ENCODE measurements at places on chromosomes 12 and 14.

- no peak for DNase-seq
Observed at GRCh38 chr14:61683108-61683507, 12.2 kb upstream of the HIF1A start.

DNA sequence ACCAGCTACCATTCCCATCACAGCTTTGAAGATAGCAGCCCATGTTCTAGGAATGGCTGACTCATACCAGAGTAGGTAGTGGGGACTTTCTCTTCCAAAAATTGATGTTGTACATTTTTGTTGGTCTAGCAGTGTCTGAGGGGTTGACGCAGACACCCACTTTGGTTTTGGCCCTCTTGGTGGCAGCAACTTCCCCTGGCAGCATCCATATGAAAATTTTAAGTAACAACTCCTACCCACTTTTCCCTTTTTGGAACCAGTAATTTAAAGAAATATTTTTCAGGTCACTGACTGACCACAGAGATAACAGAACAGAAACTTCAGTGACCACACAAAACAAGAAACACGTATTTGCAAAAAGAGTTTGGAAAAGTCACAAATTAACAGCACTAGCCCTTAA lies 162.0 kb upstream of the TMCC3 start:
- DNase-seq, result no peak

DNA sequence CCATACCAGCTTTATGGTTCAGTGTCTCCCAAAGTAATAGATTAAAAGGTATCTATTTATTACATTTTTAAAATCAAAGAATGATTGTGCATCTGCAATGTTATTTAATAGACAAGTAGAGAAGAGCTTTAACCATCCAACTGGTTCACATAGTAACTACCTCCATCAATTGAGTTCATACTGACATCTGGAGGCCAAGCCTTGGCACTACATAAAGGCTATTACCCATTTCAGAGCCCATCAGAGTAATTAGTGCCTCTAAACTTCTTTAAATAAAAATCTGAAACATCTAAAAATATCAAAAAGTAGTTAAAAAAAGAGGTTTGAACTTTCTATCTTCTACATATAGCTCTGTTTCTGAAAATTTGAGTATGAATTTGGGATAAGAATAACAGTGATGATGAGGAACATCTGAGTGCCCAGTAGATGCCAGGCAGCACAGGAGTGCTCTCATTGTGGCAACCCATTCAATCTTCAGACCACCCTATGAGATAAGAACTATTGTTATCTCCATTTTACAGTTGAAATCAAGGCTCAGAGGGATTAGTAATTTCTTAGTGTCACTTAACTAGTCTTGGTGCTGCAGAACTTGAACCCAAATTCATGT lies 132.9 kb upstream of the DAAM1 start:
- DNase-seq, result peak; percentile 60

- peak; percentile 88 for DNase-seq
Observed at GRCh38 chr12:6996040-6996441, 22.2 kb downstream of the LPCAT3 start.

DNA sequence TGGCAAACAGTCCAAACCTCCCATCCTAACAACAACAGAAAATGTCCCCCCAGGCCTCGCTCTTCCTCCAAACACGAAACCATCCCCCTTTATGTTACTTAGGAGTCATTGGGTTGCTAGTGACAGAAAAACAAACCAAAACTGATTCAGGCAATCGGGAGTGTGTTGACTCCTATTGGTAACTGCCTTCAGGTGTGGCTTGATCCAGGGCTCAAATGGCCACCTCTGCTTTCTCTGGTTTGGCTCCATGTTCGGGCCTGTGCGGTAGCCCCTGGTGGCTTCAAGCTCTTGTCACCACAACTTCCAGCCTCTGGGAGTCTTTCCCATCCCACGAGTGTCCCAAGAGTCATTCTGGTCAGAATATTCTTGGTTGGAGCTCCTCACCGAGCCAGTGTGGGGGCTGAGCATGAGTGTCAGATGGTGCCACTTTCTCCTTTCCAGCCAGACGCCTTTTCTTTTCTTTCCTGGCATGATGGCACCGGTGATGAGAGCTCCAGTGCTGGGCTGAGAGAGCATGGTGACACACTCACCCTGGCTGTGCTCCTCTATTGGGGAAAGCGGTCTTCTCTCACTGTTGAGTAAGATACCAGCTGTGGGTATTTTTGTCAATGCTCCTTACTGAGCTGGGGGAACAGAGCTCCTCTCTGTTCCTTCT lies 38.6 kb downstream of the NOC4L start:
- no peak for DNase-seq

DNA sequence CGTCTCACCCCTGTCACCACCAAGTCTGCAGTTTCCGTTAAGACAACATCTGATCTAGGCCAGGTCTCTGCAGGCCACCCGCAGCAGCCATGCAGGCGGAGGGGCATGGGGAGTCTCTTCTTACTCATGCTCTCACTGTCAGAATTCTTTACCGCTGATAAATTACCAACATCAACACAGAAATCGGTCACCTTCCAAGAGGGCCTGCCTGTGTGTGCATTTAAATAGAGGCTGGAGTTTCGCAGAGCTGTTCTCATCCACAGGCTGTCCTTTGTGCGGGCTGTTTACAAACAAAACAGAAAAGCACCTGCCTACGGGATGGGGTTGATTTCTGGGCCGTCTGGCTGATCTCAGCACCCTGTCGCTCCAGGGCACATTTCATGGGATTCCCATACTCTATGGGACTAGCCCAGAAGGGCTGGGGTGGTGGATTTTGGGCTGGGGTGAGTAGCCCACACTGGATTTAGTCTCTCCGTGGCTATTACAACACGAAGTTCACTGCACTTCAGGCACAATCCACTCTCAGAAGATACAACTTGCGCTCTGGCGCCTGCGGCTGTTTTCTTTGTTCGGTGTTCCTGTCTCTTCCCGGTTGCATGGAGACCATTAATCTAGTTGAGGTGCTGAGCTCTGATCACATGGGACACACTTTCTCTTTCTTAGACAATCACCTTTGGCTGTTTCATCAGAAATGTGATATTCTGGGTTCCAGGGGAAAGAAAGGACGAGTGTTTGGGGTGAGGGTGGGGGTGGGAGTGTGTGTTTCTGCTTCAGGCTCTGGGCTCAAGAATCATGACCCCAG lies 331.1 kb downstream of the GLT1D1 start:
- no peak for DNase-seq

DNA sequence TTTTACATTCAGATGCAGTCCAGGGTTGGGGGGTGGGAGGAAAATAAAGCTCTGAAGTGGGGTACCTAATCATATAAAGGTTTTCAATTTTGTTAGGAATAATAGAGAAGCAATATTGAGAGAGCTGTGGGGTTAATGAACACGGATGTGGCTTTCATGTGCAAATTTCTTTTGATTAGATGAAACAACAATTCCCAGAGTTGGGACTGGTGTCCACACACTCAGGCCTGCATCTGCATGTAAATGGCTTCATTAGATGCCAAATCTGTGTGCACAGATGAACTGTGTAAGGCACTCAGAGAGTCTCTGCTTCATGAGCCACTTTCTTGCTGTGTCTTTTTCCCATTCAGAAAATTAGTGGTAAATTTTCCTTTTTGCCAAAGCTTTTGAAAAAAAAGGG lies 377.1 kb upstream of the NOVA1 start:
- no peak for DNase-seq

GRCh38 chr14:56794088-56794556 lies 16.2 kb downstream of the OTX2 start:
- no peak for DNase-seq

GRCh38 chr12:131773582-131774221 lies 54.5 kb upstream of the MMP17 start:
- no peak for DNase-seq

GRCh38 chr12:46468160-46468559 lies 95.6 kb upstream of the SLC38A2 start:
- DNase-seq, result peak; percentile 85

DNA sequence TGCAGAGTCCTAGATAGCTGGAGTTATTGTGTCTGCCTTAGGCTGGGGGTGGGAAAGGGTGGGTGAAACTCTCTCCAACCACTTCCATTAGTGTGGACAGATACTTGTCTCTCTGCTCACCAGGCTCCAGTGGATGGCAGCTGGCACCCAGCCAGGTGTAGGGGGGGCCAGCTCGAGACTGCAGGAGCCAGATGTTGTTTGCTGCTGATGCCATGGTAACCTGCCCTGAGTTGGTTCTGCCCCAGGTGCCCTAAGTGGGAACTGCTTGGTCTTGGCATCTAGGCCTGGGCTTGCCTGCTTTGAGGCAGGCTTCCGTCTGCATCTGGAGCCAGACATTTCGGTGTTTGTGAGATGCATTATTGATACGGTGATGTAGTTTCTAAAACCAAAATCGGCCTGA lies 82.2 kb downstream of the ADCK1 start:
- peak; percentile 23 for DNase-seq

GRCh38 chr14:24307156-24307574 lies 612 bp downstream of the CIDEB start:
- no peak for DNase-seq

GRCh38 chr12:89859508-89860220 lies 151.0 kb upstream of the ATP2B1 start:
- DNase-seq, result no peak

GRCh38 chr14:105069871-105070759 lies 4.9 kb upstream of the GPR132 start:
- DNase-seq, result no peak

GRCh38 chr14:73758392-73759182 lies 44.4 kb upstream of the PNMA1 start:
- DNase-seq, result peak; percentile 76

- DNase-seq, result no peak
Observed at GRCh38 chr14:97762386-97762785, 965.2 kb downstream of the VRK1 start.

DNA sequence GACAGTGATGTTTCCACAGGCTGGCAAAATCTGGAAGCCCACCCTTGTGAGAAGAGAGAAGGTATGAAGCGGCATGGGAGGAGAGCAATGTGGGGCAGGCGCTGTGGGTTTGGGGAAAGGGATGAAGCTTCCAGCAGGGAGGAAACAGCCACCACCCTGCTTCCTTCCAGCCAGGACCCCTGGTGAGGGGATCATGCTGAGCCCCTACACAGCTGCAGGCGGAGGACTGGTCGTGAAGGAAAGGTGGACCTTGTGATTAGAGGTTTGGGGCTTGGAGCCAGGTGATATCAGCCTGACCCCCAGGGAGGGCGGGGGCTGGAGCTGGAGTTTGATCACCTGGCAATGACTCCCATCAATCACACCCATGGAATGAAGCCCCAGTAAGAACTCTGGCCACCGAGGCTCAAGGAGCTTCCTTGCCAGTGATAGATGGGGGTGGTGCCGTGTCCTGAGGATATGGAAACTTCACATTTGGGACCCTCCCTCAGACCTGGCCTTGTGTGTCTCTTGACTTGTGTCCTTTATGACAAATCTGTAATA lies 48.6 kb downstream of the RIMBP2 start:
- DNase-seq, result no peak

DNA sequence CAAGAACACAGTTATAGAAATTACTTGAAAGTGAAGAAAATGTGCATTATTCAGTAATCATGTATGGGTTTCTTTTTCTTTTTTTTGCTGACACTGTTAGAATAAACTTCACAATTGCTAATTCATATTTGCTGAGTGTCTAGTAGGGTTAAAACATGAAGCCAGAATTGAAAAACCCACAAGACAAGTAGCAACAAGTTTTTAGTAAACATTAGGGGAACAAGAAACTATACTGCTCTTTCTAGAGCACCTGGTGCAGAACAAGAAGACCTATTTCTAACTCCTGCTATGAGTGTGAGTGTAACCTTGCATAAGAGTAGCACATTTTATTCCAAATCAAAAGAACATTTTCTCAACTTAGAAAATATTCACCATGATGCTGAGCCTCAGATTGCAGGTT lies 83.2 kb downstream of the ITPR2 start:
- DNase-seq, result no peak

- no peak for DNase-seq
Observed at GRCh38 chr14:81868172-81868571, 334.5 kb upstream of the SEL1L start.

DNA sequence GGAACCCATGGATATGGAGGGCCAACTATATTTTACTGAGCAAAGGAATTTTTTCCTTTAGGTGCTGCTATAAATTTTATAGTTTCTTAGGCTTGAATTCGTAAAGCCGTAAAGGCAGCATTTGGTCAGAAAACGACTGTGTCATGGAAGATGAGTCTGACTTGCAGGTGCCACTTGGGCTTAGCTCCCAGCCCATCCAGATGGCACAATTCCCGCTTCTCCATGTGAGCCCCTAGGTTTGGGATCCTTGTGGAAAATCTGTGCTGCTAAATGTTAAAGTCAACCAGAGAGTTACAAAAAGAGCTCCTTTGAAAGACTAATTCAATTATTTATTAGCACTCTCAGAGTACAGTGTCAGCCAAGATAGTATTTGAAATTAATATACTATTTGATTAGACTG lies 120.1 kb upstream of the NPAS3 start:
- DNase-seq, result no peak

- no peak for DNase-seq
Observed at GRCh38 chr12:128891856-128892255, 38.6 kb downstream of the GLT1D1 start.

GRCh38 chr14:72771561-72771960 lies 122.3 kb downstream of the DPF3 start:
- DNase-seq, result no peak

DNA sequence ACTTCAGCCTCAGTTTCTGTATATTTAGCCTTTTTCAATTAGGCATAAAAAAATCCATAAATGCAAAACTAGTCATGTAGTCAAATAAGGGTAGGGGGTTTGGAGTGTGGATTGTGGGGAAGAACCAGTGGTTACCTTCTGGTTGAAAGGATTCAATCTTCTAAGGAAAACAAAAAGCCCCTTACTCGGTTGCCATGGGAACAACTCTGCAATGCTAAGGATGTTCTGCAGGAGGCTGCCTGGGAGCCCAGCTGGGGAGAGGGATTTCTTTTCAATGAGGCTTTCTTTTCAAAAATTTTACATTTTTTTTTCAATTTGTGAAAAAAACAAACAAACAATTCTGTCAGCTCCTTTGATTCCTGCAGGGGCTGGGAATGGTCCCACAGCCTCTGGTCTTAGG lies 67.2 kb downstream of the SLC8A3 start:
- no peak for DNase-seq

DNA sequence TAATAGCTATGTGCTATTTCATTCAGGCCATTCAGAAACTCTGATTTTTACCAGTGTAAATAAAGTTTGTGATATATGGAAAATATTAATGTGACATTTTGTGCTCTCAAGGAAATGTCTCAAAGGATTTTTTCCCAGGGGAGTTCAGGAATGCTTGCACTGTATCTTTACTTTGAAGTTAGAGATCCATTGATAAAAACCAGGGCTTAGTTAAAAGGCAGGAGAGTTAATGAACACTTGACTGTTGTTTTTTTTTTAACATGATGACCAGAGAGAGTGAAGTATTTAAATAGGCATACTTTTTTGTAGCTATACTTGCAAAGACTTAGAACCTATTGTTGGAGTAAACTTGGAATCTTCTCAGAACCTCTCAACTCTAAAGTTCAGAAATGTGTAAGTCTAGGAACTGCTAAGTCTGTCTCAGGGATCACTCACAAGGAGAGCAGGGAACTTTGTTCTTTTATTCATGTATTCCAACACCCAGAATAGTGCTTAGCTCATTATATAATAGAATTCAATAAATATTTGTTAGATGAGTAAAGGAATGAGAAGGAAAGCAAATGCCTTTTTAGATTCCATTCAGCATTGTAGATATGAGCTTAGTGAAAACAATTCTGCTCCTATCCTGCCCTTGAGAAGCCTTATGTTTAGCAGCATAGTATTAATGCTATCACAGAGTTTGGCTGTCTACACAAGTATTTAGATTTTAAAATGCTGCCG lies 117.5 kb downstream of the DAAM1 start:
- DNase-seq, result peak; percentile 65
